Testis (tissue), 5 donors: ENCODE measurements at places on chromosomes 3 and 15. TPM values are rescaled to one million over a fixed set of nuclear protein-coding genes. Genes with fewer than 3 reads are reported as not detected.

IGSF11 gene
- 80.0 TPM for total RNA-seq

CLDN1 gene
- total RNA-seq: 5.7 TPM

IQCF5 gene
- 34.3 TPM for total RNA-seq

DNA sequence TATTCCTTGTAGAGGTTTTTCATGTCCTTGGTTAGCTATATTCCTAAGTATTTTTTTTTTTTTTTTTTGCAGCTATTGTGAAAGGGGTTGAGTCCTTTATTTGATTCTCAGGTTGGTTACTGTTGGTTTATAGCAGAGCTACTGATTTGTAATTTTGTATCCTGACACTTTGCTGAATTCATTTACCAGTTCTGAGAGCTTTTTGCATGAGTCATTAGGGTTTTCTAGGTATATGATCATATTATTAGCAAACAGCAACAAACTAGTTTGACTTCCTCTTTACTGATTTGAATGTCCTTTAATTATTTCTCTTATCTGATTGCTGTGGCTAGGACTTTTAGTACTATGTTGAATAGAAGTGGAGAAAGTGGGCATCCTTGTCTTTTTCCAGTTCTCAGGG, 737.4 kb downstream of the ZNF385D start:
- H3K27ac ChIP-seq: no peak overlapping the region
- H3K4me1 ChIP-seq: no peaks in the 10 kb centered on the region
- no peak for DNase-seq
- no peaks in the 10 kb centered on the region for H3K27me3 ChIP-seq
- no peak overlapping the region for H3K4me3 ChIP-seq

- H3K4me3 ChIP-seq: no peak overlapping the region
- H3K27me3 ChIP-seq: no peaks in the 10 kb centered on the region
- no peak overlapping the region for H3K27ac ChIP-seq
- H3K36me3 ChIP-seq: no peaks in the 10 kb centered on the region
- DNase-seq: no peak
- peaks cover 3% of the 10 kb centered on the region for H3K4me1 ChIP-seq
Observed at GRCh38 chr15:65857718-65858402, 11.4 kb upstream of the RAB11A start.

DNA sequence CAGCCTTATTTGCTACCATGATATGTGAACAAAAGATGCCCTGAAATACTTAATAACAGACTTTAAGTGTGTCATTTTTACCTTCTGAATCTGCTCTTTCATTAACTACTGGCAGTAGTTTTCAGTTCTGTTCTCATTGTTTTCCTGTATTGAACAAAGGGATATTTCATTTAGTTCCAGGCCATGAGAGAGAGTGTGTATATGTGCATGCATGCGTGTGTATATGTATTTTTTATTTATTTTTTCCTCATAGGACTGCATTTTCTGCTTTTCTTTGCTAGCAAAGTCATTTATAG, 46.8 kb upstream of the CRTC3 start:
- no peaks in the 10 kb centered on the region for H3K27me3 ChIP-seq
- no peak overlapping the region for H3K27ac ChIP-seq
- no peak for DNase-seq
- no peaks in the 10 kb centered on the region for H3K36me3 ChIP-seq

DNA sequence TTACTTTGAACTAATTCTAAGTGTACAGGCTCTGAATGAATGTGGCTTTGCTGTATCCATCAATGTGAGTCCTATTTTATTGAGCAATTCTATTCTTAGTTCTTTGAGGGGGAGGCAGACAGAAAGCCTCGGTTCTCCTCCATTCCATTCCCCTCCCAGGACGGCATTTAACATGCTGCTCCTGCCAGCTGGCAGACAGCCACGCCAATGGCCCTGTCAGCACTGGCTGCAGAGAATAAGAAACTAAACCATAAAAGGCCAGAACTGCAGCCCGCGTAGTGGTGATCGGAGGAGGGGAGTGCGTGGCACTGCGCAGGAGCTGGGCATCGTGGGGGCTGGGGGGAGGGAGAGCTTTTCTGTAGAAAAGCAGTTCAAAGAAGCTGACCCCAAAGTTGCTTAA, 76.0 kb upstream of the HACD2 start:
- H3K36me3 ChIP-seq: no peaks in the 10 kb centered on the region
- H3K27ac ChIP-seq: peak overlapping the region; percentile 94
- H3K27me3 ChIP-seq: no peaks in the 10 kb centered on the region
